ENCODE measurements at places on chromosomes 4 and X.

- DNase-seq = no peak
These were observed 5.5 kb upstream of the RAB40A start for GRCh38 chrX:103524747-103525146.

- no peak for DNase-seq
These were observed 133.8 kb downstream of the DDX53 start for GRCh38 chrX:23133551-23133950.

DNA sequence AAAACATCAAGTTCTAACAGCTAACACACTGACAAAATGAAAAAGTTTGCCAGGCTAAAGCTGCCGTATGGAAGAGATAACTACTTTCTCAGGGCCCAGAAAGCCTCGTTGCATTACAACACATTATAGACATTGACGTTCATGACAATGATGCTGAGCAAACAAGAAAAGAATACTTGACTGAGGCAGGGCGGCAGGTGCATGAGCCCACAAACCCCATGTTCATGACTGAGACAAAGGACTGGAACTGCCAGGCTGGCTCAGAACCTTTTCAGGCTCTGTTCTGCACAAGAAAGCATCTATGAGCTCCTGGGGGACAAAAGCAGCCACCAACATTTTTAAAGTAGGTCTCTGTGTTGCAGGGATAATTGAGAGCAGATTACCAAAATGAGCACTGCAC is 13.6 kb downstream of the TLR6 start:
- no peak for DNase-seq

- DNase-seq = no peak
These were observed 105.0 kb downstream of the PALLD start for GRCh38 chr4:168601899-168602298.

- no peak for DNase-seq
These were observed 241.1 kb downstream of the MAPK10 start for GRCh38 chr4:86118711-86119110.

GRCh38 chr4:90842960-90843359 is 715.8 kb downstream of the CCSER1 start:
- DNase-seq = no peak

DNA sequence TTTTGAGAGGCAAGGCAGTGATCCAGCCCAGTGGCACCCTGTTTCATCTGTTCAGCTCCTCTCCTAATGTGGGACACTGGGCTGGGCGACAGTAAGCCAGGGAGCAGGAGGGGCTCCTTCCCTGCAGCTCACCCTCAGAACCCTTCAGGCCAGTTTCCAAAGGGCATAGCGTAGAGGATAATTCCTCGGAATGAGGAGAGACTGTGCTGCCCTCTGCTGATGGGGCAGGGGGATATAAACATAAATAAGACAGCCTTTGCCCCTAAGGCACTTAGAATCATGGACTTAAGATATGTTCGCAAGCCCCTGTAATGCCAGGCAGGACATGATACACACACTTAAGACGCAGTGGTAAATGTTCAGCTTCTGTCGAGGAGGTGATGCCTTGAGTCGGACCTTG is 27.9 kb upstream of the ZNF185 start:
- DNase-seq = no peak

DNA sequence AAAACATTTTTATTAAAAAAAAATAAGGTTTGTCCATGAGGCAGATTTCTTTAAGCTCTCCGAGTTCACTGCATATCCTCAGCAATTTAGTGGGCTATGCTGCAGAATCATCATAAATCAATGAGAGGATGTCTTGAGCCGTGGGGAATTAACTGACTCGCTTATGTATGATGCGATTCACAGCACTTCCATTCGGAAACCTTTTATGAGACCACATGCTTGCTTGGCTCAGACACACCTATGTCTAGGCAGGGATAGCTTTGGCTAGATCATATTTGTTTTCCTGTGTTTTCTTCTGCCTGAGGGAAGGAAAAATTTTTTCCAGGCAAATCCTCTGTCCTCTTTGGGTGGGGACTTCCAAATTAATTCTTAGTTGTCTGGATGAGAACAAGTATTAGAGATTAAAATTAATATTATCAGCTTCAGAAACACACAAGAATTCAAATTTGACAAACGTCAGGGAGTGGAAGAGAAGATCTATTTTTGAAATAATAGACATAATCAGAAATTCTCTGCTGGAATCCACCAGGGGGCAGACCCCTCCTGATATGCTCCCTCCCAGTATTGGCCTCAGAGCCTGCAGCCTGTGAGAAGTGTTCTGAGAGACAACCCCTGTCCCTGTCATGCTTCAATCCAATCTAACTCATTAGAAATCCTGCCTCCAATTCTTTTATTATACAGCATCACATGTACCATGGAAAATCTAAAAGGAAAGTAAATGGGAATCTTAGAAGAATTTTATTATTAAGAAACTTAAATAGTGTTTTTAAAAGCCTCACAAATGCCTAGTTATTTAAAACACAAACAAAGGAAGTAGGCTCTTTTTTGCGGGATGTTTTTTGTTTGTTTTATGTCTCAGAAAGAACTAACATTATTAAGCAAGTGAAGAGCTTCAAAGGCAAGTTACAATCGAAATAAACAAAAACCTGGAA is 345.1 kb upstream of the TACR3 start:
- peak; percentile 29 for DNase-seq

DNA sequence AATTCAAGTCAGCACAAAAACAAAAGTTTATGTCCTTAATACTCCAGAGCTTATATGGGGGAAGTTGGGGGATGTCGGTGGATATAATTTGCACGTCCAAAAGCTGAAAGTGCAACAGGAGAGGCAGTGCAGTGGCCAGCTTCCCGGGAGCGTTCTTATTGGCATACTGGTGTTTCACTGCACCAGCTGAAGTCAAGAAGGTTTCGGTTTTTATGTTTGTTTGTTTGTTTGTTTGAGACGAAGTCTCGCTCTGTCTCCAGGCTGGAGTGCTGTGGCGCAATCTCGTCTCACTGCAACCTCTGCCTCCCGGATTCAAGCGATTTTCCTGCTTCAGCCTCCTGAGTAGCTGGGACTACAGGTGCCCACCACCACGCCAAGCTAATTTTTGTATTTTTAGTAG is 28.6 kb upstream of the TLR3 start:
- DNase-seq = no peak

GRCh38 chr4:87835197-87835596 is 2.4 kb downstream of the MEPE start:
- DNase-seq = no peak

DNA sequence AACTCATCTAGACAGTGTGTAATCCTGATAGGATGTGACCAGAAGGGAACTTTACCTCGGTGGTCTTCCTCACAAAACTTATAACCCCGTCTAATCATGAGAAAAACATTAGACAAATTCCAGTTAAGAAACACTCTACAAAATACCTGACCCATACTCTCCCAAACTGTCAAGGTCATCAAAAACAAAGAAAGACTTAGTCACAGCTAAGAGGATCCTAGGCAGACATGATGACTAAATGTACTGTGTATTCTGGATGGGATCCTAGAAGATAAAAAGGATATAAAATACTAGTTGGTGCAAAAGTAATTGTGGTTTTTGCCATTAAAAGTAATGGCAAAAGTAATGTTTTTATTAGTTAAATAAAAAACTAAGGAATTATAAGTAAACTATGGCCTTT is 81.6 kb downstream of the DTHD1 start:
- no peak for DNase-seq

- DNase-seq = no peak
These were observed 75.6 kb downstream of the FHIP1A start for GRCh38 chr4:151484396-151485102.

All from amygdala (tissue), 56 donors.